ENCODE measurements at places on chromosomes 7 and 10.

DNA sequence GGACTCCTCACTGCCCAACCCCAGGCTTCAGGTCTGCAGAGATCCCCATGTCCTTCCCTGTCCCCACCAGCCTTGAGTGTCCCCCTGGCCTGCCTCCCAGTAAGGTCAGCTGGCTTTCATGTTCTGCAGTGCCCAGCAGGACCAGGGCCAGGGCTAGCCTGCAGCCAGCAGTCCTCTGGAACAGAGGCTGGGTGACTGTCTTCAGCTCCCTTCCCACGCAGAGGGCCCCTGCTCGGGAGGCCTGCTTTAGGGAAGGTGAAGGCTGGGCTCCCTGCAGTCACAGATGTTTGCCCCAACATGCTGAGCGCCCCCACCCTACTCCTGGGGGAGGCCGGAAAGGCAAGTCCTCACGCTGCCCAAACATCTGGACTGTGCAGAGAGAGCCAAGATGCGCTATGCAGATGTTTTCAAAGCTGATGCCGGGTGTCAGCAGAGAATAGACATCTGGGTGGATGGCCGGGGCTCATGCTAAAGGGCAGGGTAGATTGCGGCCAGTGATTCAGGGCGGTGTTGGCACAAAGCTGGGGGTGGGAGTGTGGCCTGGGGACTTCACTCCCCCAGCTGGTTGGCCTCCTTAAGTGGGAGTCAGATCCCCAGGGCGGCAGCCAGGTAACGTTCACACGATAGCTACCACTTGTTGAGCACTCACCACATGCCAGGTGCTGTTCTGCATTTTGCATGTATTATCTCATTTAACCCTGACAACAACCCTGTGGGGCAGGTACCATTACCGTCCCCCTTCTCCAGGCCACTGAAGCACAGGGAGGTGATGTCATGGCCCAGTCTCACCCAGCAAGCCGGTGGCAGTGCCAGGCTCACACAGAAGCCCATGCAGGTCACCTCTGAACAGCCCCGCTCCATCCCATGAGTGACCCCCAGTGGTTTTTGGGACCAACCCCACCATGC lies 71.2 kb upstream of the COL13A1 start:
- DNase-seq, result no peak

DNA sequence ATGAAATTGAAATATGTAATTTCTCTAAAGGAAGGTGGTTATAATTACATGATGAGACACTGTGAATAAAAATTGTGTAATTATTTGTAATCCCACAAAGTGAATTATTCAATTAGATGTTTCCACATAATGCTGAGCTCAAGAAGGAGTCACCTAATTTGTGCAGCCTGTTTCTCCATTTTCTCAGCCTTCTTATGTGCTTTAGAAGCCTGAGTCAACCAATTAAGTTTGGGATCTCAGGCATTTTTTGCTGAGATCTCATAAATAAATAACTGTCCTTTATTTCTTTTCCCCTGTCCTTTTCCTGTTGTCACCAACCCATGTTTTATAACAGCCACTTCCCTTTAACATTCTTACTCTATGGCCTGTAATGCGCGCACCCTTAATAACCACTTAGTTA lies 506.5 kb upstream of the SEMA3D start:
- no peak for DNase-seq

- DNase-seq, result no peak
These were observed 258.4 kb downstream of the EXOC4 start for GRCh38 chr7:133511252-133511651.

DNA sequence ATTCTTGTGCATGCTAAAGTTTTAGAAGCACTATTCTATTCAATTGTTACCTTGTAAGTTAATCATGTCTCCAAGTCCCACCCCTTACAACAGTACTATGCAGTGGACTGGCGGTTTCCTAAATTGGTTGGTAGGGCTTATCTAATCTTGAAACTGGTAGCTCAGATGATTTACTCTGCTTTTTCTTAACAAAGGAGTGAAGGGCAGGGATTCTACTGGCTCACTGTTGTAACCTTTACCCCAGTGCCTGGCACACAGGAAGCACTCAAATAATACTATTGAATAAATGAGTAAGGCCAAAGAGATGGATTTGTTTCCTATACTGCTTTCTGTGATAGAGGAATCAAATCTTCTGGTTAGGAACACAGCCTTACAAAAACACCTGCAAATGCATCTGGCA lies 46.0 kb upstream of the CYCS start:
- DNase-seq, result no peak

- DNase-seq, result no peak
These were observed 750.1 kb upstream of the SORCS1 start for GRCh38 chr10:107914450-107915214.

DNA sequence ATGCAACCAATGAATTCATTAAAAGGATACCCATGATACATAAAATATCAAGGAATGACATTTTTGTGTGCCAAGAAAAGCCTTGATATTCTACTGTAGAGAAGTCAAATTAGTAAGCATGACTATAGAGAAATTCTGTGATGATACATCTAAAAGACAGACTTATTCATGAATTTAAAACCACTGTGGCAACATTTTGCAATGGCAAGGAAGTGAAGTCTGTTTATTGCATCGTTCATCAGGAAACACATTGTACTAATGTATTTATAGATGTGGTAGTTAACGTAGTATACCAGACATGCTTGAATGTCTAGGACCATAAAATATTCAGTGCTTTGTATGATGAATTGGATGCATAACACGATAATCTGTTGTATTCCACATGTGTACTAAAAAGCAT lies 9.3 kb upstream of the CLEC5A start:
- no peak for DNase-seq

All from stimulated activated CD4-positive, alpha-beta T cell treated with anti-CD3 and anti-CD28 coated beads, Interleukin-15, amount 100 ng/mL, for 48 hours (primary cell).